CD8-positive, alpha-beta memory T cell (primary cell): ENCODE measurements at places on chromosomes 1 and 21.

GRCh38 chr1:83516369-83516768 lies 482.6 kb downstream of the TTLL7 start:
- DNase-seq: no peak

DNA sequence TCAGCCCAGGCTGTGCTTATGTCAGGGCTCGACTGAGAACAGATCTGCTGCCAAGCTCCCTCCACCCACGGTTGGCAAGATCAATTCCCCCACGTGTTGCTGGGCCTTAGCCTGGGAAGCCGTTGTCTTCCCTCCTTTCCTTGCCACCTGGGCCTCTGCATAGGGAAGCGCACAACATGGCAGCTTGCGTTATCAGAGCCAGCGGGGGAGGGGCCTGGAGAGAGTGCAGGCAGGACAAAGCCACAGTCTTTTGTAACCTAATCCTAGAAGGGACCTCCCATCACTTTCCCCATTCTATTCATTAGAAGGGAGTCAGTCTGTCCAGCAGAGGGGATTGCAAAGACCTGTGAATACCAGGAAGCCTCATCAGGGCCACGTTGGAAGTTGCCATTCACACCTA lies 17.0 kb upstream of the IGSF21 start:
- DNase-seq: no peak

- no peak for DNase-seq
These were observed 262.9 kb upstream of the PROX1 start for GRCh38 chr1:213724640-213725536.

GRCh38 chr1:92708368-92708950 lies 76.4 kb downstream of the EVI5 start:
- DNase-seq: no peak

DNA sequence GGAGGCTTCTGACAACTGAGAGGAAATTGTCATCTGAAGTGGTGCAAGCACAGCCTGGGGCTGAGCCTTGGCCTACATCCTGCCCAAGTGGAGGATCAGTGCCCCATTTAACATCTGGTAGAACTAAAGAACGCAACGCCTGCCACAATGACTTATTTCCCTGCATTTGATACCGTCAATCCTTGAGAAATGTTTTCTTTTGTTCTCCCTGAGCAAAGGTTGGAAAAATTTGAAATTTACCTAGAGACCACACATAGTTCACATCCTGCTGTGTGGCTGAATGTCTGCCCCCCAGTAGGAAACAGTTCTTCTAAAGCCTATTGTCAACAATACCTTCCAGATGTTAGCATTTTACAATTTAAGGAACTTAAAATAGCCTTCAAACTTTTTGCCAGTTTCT lies 5.6 kb upstream of the RGS4 start:
- no peak for DNase-seq

DNA sequence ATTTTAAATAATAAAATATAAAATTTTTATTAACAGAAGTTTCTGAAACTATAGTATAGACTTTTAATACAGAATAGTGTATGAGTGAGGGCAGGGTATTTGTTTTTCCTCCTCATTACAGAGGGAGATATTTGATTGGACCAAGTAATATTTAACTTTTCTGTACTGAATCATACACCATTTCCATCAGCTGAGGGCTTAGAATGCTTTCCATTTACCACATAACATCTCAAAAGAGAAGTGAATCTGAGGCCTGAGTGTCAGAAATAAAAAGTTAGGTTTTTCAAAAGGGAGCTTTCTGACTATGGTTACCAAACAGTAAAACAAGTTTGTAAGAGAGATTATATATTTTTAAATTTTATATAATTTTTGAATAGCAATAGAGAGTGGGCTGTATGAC lies 29.5 kb downstream of the TLCD4 start:
- DNase-seq: no peak

- no peak for DNase-seq
These were observed 117.7 kb upstream of the ETS2 start for GRCh38 chr21:38688068-38688467.

DNA sequence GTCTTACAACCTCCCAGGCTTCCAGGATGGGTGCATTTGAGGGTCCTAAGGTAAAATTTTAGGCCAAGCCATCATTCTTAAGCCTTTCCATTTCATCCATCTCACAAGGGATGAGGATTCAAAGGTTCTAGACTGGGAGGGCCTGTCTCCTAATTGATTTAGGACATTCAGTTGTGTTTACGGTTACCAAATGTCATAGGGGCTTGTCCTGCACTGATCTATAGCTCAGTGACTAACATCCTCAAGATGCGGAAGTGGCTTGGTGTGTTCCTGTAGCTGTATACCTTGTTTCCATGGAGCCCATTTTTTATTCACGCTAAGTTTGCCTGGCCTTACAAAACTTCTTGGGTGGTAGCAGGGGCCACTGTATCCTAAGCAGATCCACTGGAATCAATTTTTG lies 52.8 kb downstream of the DUSP10 start:
- no peak for DNase-seq

- DNase-seq: no peak
These were observed 132.1 kb upstream of the EDN2 start for GRCh38 chr1:41616563-41616962.

DNA sequence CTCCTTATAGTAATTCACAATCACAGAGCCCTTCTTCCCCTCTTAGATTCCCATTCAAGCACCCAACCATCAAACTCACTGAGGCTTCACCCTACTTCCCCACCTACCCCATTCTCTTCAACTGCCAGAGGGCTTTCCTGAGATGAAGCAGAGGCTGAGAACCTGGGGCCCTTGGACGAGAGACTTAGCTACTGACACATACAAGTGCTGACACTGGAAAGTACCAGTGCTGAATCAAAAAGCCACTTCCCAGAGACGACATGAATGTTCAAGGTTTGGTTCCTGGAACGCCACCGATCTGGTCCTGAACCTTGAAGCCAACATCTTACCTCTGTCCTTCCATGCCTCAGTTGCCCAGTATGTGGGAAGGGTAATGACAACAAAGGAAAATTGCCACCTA lies 16.6 kb upstream of the RAP1A start:
- no peak for DNase-seq

GRCh38 chr1:206682111-206682510 lies 2.6 kb upstream of the MAPKAPK2 start:
- no peak for DNase-seq

DNA sequence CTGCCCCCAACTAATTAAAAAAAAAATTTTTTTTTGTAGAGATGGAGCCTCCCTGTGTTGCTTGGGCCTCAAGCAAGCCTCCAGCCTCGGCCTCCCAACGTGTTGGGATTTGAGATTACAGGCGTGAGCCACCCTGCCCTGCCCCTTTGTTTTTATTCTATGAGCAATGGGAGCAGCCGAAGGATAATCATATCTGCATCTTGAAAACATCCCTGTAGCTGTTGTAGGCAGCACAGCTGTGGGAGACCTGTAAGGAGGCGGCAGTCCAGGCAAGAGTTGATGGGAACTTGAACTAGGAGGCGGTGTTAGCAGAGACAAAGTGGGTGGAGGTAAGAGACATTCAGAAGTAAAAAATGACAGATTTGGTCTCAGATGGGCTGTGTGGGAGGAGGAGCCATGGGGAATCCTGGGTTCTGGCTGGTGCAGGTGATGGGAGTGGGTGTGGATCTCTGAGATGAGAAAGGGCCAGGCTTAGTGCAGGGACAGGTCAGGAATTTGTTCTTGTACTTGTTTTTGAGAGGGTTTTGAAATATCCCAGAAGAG lies 31.3 kb downstream of the STUM start:
- DNase-seq: no peak

DNA sequence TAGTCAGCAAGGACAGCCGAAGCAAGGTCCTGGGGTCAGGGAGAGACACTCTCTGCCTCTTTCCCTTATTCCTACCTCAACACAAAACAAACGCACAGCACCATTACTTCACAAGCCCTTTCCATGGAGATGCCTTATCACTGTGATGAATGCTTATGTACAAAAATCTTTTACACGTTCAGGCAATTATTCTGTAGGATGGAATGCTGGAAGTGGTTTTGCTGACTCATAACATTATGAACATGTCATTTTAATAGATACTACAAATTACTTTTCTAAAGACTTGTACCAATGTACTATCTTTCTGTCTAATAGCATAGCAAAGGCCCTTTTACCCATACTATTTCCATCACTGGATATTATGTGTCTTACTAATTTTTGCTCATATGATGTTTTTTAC lies 98.4 kb downstream of the TTLL7 start:
- no peak for DNase-seq

DNA sequence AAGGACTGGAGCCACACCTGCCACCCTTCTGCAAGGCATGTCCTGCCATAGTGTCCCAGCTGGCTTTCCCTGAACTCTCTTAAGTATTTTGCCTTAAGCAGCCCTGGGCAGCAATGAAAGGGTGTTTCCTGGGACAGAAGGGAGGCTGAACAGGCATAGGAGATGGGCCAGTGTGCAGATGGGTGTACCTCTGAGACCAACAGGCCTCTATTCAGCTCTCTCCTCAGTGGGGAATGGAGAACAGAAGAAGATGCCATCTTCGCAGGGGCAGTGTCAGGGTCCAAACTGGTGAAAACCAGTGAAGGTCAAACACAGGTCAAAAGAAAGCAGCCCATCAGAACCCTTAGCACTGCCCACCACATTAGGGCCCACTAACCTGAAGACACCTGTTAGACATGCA lies 53.2 kb downstream of the FAM78B start:
- no peak for DNase-seq

DNA sequence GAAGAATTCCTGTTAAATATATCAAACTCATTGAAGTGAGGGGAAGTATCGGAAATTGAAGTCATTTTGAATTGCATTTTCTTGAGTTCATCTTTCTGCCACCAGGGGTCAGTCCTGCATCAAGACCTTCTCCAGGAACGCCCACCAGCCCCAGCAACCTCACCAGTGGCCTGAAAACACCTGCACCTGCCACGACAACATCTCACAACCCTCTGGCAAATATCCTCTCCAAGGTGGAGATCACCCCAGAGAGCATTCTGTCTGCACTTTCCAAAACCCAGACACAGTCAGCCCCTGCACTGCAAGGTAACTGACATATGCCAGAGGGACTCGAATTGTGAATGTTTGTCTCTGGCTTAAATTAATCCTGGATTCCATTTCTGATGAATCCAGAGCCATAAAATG lies 22.8 kb upstream of the TARS2 start:
- peak; percentile 49 for DNase-seq

- DNase-seq: no peak
These were observed 36.5 kb downstream of the IGSF21 start for GRCh38 chr1:18144062-18144461.

GRCh38 chr1:12811409-12811784 lies 19.8 kb downstream of the PRAMEF11 start:
- DNase-seq: no peak

DNA sequence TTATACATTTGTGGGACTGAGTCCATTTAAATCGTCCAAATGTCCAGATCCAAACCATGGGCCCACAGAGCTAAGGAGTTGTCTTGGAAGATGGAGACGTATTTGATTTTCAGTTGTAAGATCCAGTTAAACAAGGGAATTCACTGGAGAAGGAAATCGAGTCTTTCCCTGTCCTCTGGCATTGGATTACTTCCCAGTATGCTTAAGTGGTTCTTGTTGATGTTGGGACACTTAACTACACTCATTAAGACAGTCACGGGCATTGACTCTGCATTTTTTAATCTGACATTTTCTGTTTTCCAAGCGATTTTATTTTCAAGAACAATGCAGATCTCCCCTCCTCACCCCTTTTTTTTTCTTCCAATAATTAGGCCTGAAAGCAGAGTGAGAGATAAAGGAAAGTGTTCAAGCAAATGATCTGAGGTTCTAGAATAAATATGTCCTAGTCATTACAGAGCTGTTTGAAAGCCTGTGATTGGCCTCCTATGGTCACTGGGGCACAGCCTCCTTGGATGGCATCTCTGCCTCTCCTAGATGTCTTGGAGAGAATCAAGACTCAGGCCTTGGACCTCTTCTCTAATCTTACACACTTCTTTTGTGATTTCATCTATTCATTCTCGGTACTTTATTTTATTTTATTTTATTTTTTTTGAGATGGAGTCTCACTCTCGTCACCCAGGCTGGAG lies 48.9 kb downstream of the CD247 start:
- no peak for DNase-seq

GRCh38 chr1:24910751-24911650 lies 19.1 kb downstream of the RUNX3 start:
- DNase-seq: peak; percentile 95

- no peak for DNase-seq
These were observed 176.6 kb downstream of the GRIK3 start for GRCh38 chr1:36857754-36858153.

DNA sequence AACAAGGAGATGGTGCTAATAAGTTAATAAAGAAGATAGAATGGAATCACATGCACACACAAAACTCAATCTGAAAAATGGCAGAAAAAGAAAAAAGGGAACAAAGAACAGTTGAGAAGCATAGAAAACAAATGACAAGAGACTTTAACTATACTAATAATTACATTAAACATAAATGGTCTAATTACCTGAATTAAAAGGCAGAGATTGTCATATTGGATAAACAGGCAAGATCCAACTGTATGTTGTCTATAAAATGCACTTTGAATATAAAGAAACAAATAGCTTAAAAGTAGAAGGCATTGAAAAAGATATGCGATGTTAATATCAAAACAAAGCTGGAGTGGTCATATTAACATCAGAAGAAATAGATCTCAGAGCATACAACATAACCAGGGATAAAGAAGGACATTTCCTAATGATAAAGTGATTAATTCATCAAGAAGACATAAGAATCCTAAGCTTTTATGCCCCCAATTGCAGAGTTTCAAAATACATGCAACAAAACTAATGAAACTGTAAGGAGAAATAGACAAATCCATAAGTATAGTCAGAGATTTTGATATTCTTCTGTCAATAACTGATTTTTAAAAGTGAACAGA lies 293.5 kb downstream of the PTPRU start:
- no peak for DNase-seq

GRCh38 chr21:41487082-41487481 lies 20.9 kb downstream of the TMPRSS2 start:
- DNase-seq: no peak

DNA sequence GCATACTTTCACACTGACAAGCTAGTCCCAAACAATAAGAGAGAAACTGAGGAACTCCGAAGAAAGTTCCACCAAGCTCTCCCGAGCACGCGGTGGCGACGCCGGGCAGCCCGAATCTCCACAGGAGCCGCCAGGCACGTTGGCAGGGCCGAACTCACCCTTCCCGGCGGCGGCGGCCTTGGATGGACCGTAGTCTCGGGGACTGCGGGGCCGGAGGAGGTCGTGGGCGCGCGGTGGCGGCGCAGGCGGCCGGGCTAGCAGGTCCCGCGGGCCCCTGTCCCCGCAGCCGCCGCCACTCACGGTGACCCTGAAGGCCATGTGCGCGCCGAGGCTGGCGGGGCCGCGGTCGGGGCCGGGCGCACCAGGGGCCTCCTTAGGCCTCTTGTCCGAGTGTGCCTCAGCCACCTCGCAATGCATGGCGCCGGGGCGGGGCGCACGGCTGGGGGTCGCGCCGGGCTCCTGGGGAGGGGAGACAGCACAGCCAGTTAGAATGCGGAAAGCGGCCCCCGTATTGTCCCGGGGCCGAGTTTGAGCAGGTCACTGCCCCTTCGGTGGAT lies 1.2 kb downstream of the GLIS1 start:
- no peak for DNase-seq
